ENCODE measurements at places on chromosomes 4 and X.

DNA sequence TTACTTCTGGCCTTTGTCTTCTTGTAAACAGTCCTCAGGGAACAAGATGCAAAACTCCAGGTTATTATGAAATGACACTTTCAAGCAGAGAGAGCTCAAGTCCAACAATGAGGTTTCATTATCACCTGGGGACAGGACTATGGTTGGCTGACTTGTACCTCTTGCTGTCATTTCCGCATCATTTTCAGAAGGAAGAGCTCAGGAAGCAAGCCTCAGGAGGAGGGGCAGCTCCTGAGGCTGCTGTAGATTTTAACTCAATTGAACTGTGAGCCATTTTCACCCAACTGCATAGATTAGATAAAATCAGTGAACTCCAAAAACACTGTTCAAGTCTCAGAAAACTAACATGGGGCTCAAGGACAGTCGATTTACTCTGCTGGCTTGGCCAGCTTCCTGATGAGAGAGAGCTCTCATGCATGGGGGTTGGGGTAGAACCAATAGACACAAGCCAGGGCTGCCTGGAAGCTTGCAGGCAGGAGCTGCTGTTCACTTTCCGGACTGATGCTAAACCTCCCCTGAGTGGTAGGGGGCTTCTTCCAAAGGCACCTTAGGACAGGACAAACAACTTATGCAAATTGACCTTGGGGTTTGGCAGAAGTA is 23.6 kb downstream of the TMEM255A start:
- no peak for DNase-seq

DNA sequence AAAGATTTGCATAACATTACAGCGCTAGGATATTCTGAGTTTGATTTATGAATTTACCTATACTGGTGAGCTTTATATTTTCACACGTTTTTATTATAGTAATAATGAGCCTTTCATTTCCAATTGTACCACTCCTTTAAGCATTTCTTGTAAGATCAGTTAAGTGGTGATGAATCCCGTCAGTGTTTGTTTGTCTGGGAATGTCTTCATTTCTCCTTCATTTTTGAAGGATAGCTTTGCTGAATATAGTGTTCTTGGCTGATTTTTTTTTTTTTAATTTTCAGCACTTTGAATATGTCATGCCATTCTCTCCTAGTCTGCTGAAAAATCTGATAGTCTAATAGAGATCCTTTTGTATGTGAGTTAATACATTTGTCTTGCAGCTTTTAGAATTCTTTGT is 70.1 kb downstream of the IL15 start:
- no peak for DNase-seq

GRCh38 chrX:131139072-131139471 is 80.9 kb downstream of the ARHGAP36 start:
- DNase-seq = no peak

DNA sequence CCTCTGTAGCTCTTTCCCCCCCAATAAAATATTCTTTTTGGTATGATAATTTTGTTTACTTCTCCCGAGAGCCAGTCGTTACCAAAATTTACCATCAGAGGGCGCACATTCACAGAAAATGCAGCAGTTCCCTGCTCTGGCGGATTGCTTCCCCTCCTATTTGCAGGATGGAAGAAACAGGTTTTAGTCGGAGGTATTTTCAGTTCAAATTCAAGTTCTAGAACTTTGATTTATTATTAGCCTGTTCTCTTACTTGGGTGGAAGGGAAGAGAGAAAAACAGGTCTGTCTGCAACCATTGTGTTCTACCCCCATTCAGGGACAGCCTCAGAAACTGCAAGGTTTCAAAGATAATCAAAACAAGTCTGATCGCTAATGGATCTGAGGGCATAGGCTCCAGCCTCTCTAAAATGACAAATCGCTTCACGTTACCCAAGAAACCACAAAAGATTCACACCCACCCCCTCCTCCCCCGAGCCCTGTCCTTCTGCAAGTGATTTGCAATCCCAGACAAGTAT is 263.8 kb upstream of the RPS6KA3 start:
- DNase-seq = peak; percentile 47

DNA sequence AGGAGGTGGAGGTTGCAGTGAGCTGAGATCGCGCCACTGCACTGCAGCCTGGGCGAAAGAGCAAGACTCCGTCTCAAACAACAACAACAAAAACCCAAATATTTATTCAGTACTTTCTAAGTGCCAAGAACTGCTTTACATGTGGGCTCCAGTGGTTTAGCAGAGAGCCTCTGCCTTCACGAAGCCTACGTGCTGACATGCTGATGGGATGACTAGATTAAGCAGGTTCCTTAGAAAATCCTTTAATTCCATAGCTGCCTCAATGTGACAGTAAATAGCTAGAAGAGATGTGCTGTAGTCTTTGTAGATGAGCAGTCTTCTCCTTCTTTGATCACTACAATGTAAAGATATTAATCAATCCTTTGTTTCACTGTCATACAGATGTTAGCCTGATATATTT is 49.6 kb downstream of the TAPT1 start:
- no peak for DNase-seq

GRCh38 chrX:14673764-14674163 is 144.4 kb downstream of the GLRA2 start:
- peak; percentile 4 for DNase-seq

- DNase-seq = no peak
These were observed 2.0 kb downstream of the ARSJ start for GRCh38 chr4:113977526-113977855.

DNA sequence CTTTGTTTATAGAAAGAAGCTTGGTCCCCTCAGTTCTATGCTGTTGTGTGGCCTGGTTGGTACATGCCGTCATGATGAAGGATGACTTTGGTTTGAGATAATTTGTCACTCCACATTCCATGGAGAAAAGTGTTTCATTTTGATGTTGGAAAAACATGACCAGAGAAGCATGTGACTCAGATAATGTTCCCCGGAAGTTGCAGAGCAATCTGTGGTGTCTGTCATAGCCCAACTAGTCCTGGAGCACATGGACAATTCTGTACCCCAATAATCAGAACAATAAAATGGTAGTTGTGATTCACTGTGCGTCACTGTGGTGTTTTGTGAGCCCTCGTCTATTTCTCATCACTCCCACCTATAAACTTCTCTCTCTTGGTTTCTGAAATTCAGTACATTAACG is 85.1 kb downstream of the PDK3 start:
- no peak for DNase-seq

DNA sequence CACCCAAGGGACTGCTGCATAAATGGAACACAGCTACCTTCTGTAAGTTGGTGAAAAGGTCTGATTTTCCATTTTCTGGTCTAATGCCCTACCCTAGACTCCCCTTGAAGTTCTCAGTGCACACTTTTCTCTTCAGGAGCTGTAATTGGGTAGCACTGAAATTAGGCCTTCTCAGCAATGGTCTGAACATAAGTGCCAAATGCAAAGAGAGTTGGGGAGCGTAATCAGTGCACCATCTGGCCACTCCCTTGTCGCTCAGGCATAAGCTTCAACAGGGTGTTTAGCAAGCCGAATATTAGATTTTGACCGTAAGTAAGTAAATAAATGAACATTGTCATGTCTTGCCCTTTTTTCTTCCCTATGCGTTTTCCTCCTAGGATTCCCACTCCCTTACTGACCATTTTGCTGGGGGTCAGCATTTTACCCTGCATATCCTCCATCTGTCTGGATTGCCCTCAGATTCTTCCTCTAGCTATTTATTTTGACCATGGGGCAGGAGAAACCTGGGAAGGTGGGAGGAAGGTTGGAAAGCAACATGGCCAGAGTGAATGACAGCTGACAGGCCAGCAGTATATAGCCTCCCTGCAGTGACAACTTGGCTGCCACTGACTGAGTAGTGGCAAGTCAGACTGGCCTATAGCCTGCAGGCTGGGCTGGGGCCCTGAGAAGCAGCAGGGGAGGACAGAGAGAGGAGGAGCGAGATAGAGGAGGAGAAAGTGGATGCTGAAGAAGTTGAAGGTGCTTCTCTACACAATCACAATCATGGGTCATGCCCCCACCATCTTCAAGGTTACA is 2.7 kb downstream of the NHSL2 start:
- DNase-seq = no peak

GRCh38 chrX:35682476-35682875 is 115.7 kb upstream of the MAGEB16 start:
- no peak for DNase-seq

DNA sequence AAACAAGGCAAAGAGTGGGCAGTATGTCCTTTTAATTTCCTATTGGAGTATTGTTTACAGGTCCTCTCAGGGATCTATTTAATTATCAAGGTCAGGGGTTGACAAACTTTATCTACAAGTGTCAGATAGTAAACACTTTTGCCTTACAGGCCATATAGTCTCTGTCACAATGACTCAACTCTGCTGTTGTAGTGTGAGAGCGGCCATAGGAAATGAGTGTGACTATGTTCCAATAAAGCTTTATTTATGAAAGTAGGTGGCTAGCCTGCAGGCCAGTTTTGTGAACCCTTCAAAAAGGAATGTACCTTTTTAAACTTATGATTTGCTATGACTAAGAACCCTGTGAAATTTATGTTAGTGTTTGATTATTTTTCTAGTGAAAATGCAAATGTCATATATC is 156.1 kb downstream of the GPAT3 start:
- DNase-seq = no peak

DNA sequence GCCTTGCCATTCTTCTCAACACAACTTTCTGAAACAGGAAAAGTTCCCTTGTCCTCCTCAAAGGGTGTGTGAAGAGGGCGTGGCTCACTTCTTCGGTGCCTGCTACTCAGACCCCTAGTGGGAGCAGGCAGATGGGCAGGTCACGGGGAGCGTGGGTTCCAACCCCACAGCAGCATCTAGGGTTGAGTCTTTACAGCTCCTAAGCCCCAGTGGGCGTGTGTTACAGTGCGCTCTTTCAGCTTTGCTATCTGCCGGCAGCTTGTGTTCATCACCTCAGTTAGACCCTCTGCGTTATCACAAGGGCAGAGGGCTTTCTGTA is 57.5 kb upstream of the KLF3 start:
- DNase-seq = no peak

DNA sequence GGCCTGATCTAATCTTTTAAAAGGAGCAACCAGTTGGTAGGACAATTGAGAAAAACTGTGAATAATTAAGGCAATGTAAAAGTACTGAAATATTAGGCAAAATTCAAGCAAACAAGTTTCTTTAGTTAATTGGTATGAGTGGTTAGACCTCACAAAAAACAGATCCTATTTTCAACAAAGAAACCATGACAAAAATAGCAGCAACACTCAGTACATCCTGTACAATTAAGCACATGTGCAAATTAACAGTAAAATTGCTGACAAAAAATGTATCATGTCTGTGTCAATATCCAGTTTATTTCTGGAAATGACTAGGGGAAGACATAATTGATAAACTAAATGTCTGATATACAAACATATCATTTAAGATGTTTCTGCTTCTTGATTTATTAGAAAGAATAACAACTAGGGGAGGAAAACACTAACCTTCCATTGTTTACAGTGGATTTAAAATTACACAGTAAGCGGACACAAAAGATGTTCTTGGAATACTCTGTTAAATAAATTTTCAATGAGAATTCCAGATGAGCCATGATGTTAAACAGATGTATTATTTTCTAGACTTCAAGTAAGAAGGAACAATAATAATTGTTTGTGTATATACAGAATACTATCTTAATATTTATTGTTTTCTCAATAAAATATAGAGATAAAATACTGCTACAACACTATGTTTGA is 638.9 kb downstream of the SPRY1 start:
- DNase-seq = no peak

DNA sequence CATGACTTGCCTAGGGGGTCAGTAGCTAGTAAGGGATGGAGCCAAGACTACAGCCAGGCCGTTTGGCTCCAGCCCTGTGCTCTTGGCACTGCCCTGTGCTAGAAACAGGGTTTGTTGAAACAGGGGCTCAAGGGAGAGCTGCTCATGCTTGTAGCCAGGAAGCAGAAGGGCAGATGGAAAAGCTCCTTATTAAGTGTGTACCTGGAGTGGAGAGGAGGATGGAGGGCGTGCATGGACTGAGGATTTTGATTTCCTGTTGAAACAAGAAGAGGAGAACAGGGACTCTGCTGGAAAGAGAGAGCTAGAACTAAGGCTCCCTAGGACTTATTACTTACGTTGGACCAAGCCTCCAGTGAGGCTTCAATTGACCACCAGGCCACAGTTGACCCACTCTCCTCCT is 363.0 kb downstream of the MID1IP1 start:
- DNase-seq = no peak

DNA sequence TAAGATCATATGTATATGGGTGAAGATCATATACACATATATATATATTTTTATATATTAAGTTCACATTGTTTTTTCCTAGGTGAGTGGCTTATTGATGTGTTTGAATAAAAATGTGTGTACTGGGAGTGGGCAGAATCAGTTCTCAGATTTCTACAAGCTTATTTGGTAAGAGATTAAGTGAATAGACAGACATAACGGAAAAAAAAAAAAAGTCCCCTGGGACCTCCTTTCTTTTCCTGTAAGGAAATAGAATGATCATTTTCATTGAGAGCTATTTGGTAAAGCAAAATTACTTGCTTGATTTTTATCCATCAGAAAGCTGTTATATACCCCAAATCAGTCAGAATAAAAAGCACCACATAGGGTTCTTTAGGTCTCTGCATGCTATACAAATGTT is 597.7 kb downstream of the PCDH18 start:
- DNase-seq = no peak

- no peak for DNase-seq
These were observed 32.4 kb upstream of the MYOZ2 start for GRCh38 chr4:119103263-119103662.

DNA sequence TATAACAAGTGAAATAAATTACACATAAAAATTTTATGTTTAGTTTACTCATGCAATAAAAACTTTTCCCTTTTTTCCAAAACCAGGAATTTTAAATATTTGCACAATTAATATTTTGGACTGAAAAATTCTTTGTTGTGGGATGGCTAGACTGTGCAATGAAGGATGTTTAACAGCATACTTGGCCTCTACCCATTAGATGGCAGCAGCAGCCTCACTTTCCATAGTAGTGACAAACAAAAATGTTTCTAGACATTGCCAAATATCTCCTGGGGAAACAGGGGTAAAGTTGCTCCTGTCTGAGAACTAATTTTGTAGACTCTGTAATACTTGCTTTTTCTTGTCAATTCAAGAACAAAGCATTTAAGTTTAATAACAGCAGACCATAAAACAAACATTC is 49.8 kb downstream of the SCLT1 start:
- DNase-seq = no peak

- no peak for DNase-seq
These were observed 15.1 kb downstream of the TEC start for GRCh38 chr4:48254381-48255071.

DNA sequence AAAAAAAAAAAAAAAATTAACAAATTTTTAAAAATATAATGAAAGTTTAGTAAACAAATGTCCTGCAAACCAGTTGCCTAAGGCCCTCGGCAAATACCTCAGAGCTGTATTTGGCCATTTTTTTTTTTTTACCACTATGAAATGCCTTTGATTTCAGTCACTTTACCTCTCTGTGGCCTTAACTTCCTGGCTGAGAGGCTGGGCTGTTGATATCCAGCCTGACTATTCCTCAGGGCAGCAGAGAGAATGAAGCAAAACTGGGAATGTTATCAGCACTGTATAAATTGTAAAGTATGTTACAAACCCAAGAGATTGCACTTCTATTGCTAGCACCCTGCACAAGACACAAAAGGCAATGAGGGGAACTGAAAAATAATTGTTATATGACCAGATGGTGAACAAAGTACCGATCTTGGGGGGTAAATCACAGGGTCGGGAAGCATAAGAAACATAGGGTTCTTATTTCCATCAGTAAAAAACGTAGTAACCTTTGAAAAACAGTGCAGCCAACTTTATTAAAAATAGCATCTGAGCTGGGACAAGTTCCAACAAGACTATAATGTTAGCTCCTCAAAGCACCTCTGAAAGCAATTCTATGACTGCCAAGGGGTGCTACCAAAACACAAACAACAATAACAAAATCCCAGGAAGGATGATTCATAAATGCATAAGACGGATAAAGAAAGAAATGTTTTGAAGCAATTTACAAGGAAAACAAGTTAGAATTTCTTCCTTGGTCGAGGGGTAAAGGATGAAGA is 18.1 kb downstream of the USP46 start:
- DNase-seq = no peak

Measured in stimulated activated CD4-positive, alpha-beta T cell treated with anti-CD3 and anti-CD28 coated beads, Interleukin-15, amount 100 ng/mL, for 48 hours (primary cell).